T-helper 22 cell (primary cell): ENCODE measurements at places on chromosomes 7 and 10.

DNA sequence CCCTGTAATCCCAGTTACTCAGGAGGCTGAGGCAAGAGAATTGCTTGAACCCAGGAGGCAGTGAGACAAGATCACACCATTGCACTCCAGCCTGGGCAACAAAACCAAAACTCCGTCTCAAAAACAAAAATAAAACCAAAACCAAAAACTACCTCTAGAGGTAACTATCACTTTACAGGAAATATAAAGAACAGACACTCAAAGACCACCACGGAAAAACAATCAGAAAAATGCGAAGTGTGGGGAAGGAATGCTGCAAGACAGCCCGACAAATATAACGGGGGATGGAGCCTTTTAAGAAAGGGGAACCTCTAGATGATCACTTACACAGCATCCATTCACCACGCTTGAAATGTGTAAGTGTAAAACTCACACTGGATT, 4.3 kb downstream of the HNRNPF start:
- no peak for DNase-seq

- no peak for DNase-seq
Measured at GRCh38 chr7:106344211-106344610, 59.4 kb upstream of the NAMPT start.

GRCh38 chr7:121306565-121306964, 22.2 kb upstream of the WNT16 start:
- DNase-seq, result no peak

GRCh38 chr10:34966451-34966850, 123.7 kb downstream of the CUL2 start:
- DNase-seq, result no peak

- DNase-seq, result no peak
Measured at GRCh38 chr7:134395604-134396003, 63.3 kb downstream of the AKR1B1 start.

GRCh38 chr10:110704906-110705476, 60.9 kb downstream of the RBM20 start:
- no peak for DNase-seq

DNA sequence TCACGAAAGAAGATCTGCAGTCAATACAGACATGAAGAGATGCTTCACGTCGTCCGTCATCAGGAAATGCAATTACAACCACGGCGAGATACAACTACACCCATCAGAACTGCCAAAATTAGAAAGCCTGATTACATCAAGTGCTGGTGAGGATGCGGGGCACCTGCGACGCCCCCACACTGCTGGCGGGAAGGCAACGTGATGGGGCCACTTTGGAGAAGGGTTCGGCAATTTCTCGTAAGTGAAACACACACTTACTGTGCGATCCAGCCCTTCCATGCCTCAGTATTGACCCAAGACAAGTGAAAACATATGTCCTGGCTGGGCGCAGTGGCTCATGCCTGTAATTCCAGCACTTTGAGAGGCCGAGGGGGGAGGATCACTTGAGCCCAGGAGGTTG, 25.8 kb upstream of the PDGFA start:
- no peak for DNase-seq

DNA sequence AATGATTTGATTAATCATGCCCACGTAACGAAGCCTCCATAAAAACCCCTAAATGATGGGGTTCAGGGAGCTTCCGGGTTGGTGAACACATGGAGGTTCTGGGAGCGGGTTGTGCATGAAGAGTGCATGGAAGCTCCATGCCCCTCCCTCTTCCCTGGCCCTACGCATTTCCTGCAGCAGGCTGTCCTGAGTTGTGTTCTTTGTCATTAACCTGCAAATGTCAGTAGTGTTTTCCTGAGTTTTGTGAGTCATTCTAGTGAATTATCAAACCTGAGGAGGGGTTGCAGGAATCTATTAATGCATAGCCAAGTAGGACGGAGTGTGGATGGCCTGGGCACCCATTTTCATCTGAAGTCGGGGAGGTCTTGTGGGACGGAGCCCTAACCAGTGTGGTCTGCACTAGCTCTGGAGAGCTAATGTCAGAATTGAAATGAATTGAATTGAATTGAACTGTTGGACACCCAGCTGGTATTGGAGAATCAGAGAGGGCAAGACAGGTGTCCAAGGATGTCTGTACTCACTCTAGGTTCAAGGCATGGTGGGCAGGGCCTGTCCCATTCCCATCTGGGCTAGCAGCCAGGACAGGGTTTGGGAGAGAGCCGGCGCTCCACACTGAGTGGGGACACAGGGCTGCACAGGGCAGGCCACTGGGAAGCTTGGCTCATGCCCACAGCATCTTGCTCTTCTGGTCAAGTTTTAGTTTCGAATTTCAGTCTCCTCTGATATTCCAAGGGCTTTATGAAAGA, 22.3 kb upstream of the ARHGAP22 start:
- no peak for DNase-seq

DNA sequence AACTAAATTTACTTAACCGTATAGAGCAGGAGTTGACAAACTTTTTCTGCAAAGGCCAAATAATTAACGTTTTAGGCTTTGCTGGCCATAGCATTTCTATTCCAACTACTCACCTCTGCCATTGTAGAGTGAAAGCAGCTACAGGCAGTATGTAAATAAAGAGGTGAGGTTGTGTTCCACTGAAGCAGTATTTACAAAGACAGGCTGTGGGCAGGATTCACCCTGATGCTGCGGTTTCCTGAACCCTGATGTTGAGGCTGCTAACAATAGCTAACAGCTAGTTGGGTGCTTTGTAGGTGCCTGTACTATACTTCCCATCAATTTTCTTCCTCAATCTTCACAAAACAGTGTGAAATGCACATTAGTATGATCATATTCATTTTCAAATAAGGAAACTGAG, 47.0 kb upstream of the LAMB1 start:
- no peak for DNase-seq

DNA sequence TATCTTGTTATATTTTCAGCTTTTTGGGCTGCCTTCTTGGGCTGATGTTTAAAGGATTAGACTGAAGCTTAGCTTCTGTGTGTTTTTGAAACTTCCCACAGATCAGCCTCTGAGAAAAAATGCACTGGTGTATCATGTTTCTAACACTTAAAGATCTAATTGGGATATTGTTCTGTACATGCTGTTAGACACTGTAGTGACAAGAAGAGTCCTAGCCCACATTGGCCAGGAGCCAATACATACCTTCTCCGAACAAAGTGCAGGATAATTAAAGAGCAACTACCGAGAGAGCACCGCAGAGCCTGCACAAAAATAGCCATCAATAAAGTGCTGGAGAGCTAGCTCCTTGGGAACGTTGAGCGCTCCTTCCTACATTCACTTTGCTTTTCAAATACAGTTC, 289.4 kb upstream of the SP8 start:
- no peak for DNase-seq

GRCh38 chr10:103595933-103596726, 102.6 kb downstream of the NEURL1 start:
- DNase-seq, result no peak

- no peak for DNase-seq
Measured at GRCh38 chr7:55254242-55254595, 110.9 kb upstream of the LANCL2 start.

DNA sequence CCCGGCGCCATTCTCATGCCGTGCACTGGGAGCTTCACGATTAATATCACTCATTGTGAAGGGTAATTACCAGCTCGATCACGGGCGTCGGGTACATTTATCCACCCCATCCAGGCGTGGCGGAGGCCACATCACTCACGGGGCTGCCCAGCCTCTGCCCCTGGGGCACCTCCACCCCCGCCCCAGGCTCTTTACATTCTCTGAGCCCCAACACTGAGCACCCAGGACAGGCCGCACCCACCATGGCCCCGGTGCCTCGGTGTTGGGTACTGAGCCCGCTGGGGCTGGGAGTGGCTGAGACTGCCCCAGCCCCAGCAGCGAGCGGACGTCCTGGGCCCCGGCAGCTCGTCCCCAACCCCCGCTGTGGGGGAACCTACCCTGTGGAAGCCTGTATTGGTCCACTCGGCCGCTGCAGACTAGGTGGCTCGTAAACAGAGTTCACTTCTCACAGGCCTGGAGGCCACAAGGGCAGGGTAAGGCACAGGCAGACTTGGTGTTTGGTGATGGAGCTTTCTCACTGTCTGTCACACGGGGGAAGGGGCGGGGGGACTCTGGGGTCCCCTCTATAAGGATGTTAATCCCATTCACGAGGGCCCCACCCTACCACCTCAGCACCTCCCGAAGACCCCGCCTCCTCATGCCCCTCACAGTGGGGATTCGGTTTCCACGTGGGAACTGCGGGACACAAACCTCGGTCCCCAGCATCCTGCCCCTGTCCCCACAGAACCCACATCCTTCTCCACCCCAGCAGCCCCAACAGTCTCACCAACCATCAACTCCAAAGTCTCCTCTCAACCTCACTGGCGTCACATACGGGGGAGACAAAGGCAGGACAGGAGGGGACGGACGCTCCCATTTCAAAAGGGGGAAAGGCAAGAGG, 184.1 kb downstream of the ELFN1 start:
- no peak for DNase-seq

GRCh38 chr10:5946786-5947185, 30.6 kb downstream of the IL15RA start:
- DNase-seq, result no peak

- DNase-seq, result no peak
Measured at GRCh38 chr7:33101906-33102305, 7.3 kb downstream of the RP9 start.

DNA sequence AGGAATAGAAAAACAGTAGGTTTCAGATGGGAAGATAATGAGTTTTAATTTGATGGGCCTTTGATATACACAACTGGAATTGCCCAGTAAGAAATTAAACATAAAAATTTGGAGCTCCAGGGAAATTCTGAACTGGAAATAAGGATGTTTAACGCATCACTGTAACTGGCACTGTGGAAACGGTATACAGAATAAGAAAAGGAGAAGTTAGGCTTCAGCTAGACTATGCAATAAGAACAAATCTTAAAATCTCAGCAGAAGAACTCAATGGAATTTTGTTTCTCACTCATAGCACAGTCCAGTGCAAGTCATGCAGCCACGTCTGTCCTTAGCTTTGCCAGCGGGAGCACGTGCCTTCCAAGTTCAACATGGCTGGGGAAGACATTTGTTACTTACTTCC, 52.9 kb upstream of the FGL2 start:
- DNase-seq, result no peak

GRCh38 chr10:72186258-72186981, 29.4 kb upstream of the ANAPC16 start:
- DNase-seq, result no peak

GRCh38 chr7:156019776-156020565, 207.7 kb upstream of the SHH start:
- no peak for DNase-seq

DNA sequence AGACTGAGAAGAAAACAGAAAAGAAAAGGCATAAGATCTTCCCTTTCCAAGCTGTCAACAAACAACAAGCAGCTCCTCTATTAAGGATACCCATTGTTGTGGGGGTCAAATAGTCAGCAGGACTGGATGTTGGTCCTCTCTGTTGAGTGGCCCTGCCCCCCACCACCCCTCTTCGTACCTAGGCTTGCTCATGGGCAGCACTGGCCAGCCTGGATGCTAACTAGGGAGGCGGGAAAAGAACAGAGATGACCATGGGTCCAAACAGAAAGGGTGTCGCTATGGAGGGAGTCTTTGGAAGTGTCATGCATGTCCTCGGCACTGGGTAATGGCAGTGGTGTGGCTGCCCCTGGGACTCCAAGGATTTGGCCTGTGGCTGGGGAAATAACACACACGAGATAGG, 45.6 kb downstream of the SPDYE5 start:
- no peak for DNase-seq

DNA sequence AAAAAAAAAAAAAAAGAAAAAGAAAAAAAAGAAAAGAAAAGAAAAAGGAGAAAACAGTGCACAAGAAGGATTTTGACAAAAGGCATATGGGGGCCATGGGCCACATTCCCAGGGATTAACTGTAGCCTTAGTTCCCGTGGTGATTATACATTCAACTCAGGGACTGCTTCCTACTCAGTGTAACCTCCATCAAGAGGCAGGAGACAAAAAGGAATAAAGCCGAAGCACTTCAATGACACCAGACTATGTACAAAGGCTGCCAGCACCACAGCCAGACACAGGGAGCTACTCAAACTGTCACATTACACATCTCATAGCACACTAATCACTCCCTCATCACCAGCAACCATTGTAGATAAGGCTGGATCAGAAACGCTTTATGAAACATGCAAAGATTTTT, 5.1 kb upstream of the PMPCB start:
- DNase-seq, result no peak

DNA sequence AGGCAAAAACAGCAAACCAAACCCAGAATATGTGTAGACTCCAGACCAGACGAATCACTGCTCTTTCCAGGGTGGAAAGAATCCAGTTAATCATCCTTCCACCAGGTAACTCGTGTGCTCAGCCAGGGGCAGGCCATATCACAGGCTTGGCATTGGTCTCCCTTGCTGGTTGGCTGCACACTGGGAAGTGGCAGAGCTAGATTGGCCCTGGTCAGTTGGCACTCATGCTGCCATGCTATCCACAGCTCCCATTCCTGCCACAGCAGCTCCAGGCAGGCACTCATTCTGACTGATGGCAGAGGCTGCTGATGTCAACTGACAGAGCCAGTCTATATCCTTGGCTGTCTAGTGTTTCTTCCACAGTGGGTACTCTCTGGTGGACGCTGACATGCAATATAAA, 9.7 kb upstream of the GDF10 start:
- no peak for DNase-seq

DNA sequence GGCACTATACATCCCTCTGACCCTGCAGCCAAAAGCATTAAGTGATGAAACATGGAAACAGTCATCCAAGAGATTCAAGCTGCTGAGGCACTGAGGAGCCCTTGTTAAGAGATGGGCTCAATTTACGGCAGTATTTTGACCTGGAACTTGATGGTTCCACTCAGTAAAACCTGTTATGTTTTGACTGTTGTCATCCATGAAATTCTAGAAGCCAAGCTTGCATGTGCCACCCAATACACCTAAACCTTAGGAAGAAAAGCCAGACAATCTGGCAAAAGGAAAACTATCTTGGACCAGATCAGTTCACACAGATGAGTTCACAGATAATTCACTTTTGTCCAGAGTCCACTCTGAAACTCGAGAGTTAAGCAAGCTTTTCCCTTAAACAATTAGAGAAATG, 53.2 kb downstream of the ICA1 start:
- DNase-seq, result no peak

GRCh38 chr7:20642166-20642565, 26.7 kb downstream of the ABCB5 start:
- DNase-seq, result no peak

DNA sequence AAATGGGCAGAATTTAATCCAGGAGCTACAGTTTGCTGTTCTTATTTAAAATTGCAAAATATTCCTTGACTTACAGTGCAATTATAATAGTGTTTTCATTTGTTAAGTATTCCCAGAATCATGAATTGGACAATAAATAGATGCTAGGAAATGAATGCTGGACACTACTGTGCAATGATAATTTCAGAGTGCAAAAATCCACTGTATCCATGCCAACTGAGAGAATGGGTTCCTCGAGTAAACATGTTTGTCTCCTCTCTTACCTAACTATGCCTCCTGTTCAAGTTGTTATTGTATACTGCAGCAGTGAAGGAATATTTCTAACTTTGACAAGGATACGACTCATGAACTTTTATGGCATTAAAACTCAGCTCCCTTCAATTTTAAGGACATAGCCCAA, 1396.3 kb downstream of the GATA3 start:
- DNase-seq, result no peak

GRCh38 chr7:101558742-101559325, 70.3 kb downstream of the MYL10 start:
- DNase-seq, result no peak

GRCh38 chr7:128112018-128112780, 81.0 kb upstream of the LRRC4 start:
- no peak for DNase-seq

GRCh38 chr10:69609077-69609476, 21.0 kb upstream of the FAM241B start:
- no peak for DNase-seq
